Naive thymus-derived CD8-positive, alpha-beta T cell (primary cell): ENCODE measurements at places on chromosomes 3 and 15.

- no peak for DNase-seq
Measured at GRCh38 chr15:85451099-85451700, 70.8 kb downstream of the AKAP13 start.

- no peak for DNase-seq
Measured at GRCh38 chr3:151639418-151639740, 94.3 kb upstream of the AADACL2 start.

DNA sequence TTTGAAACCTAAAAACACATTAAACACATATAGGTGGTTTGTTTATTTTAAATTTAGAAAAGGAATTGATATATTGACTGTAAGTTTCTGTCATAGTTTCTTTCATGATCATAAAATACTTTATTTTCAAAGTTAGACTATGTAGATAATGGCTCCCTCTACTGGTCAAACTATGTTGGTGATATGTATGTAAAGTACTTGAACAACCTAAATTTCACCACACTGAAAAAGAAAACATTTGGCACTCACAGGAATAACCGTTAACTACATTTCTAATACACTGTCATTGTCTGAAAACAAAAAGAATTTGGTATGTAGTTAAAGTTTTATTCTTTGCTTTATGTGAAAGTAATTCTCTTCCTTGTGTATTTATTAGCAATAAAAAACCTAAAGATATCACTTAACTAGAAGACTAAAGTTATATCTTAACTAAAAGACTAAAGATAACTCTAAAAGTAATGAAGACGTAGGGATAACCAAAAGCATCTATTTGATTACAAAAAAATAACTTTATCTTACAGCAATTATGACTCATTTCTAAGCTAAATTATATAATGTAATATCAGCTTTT, 427.5 kb downstream of the VGLL3 start:
- no peak for DNase-seq

GRCh38 chr3:74089814-74090213, 465.1 kb upstream of the PDZRN3 start:
- no peak for DNase-seq

GRCh38 chr15:80856400-80856799, 77.2 kb downstream of the CEMIP start:
- DNase-seq, result peak; percentile 13

GRCh38 chr15:99425657-99426301, 140.0 kb upstream of the MEF2A start:
- DNase-seq, result no peak

- no peak for DNase-seq
Measured at GRCh38 chr3:174495311-174495710, 363.8 kb upstream of the NAALADL2 start.

GRCh38 chr3:113623324-113623723, 73.1 kb downstream of the USF3 start:
- no peak for DNase-seq

DNA sequence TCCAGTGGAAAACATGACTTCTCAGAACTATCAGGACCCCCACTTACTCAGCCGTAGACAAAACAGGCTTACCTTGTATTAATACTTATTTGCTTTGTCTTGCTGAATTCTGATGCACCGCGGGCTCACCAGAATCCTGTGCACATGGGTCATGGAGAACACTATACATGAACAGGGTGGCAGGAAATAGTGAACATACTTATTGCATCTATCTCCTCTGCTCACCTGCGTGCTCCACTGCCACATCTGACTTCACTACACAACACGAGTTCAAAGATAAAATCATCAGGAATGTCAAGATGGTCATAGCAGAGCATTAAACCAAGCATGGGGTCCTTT, 10.7 kb upstream of the MAPK6 start:
- no peak for DNase-seq

DNA sequence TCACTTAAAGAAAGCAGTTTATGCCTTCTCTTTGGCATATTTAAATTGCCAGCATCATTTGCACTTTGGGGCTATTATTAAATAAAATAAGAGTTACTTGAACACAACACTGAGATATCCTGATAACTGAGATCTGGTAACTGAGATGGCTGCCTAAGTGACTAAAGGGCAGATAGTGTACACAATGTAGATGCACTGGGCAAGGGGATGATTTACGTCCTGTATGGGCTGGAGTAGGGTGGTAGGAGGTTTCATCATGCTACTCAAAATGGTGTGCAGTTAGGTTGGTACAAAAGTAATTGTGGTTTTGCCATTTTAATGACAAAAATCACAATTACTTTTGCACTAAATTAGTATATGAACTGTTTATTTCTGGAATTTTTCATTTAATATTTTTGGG, 196.1 kb downstream of the UBE2E2 start:
- no peak for DNase-seq

GRCh38 chr3:171262431-171262830, 197.8 kb downstream of the TNIK start:
- DNase-seq, result no peak

GRCh38 chr15:68784206-68784605, 36.5 kb downstream of the ANP32A start:
- DNase-seq, result no peak

- DNase-seq, result no peak
Measured at GRCh38 chr3:111351334-111351733, 190.7 kb upstream of the CD96 start.

DNA sequence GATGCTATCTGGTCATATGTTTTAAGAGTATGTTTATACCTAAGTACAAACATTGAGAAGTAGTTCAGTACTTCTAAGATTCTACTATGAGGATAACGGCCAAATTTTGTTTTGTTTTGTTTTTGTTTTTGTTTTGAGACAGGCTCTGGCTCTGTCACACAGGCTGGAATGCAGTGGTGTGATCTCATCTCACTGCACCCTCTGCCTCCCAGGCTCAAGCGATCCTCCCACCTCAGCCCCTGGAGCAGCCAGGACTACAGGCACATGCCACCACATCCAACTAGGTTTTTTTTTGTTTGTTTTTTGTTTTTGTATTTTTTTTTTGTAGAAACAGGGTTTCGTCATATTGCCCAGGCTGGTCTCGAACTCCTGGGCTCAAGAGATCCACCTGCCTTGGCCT, 47.5 kb upstream of the RPS17 start:
- DNase-seq, result no peak

DNA sequence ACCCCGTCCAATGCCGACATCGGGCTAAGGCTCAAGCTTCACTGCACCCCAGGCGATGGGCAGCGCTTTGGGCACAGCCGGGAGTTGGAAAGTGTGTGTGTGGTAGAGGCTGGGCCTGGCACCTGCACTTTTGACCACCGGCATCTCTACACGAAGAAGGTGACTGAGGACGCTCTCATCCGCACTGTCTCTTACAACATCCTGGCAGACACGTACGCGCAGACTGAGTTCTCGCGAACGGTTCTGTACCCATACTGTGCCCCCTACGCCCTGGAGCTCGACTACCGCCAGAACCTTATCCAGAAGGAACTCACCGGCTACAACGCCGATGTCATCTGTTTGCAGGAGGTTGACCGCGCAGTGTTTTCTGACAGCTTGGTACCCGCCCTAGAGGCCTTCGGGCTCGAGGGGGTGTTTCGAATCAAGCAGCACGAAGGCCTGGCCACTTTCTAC, 1.0 kb downstream of the PDE12 start:
- DNase-seq, result peak; percentile 35

DNA sequence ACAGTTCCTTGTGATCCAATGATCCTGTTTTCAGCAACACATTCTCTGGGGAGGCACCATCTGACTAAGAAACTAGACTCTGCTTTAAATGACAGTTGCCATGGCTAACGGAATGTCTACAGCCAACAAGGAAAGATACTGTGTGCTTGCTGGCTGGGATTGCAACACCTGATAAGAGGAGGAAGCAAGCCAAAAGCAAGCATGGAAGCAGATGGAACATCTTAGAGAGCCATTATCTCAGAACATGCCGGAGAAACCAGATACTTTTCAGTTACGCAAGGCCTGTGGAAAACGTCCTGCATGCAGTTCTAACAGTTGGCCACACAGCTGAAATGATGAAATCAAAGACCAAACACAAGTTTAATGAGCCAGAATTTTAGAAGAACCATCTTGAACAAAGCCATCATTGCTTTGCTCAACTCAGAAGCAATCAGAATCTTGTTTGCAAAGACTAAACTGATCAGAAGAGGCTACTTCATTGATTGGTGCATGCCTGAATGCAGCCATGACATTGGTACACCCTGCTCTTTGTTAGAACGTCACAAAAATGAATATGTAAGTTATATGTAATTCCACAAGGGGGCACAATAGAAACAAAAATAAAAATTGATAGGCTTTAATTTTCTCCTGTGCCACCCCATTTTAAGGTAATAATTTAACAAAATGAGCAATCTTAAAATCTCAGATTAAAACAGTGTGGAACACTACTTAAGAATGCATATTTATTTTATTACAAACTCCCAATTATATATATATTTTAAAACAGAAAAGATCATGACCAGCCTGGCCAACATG, 50.8 kb downstream of the GXYLT2 start:
- DNase-seq, result peak; percentile 28

DNA sequence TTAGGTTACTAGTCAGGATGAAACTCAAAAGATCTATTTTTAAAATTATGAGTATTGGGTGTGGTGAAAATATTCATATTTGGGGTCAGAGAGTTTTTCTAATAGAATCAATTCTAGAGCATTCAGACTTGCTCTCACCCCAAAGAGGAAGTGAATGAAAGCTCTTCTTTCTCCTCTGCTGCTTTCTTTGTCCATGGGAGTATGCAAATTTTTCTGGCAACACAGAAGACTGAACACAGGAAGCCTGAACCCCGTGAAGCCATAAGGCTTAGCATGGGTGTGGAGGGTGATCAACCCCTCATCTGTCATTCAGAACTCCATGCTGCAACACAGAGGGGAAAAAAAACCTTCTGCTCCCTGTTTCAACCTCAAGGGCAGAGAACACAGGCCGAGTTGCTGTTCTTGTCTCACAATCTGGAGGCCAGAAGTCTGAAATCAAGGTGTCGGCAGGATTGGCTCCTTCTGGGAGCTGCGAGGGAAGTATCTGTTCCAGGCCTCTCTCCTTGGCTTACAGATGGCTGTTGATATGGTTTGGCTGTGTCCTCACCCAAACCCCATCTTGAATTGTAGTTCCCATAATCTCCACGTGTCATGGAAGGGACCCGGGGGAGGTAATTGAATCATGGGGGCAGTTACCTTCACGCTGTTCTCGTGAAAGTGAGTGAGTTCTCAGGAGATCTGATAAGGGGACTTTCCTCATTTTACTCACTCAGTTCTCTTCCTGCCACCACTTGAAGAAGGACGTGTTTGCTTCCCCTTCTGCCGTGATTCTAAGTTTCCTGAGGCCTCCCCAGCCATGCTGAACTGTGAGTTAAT, 33.7 kb upstream of the CD47 start:
- peak; percentile 61 for DNase-seq

GRCh38 chr3:130688015-130688688, 58.5 kb downstream of the PIK3R4 start:
- DNase-seq, result no peak

GRCh38 chr3:132554437-132554836, 42.6 kb upstream of the ACKR4 start:
- DNase-seq, result no peak

GRCh38 chr3:11117591-11117990, 36.7 kb upstream of the HRH1 start:
- DNase-seq, result no peak

- DNase-seq, result no peak
Measured at GRCh38 chr3:181418233-181418632, 293.5 kb upstream of the SOX2 start.
